ENCODE measurements at places on chromosomes 1 and 21. TPM values are rescaled to one million over a fixed set of nuclear protein-coding genes. Genes with fewer than 3 reads are reported as not detected.

GRCh38 chr1:27000817-27001460, 7.4 kb downstream of the TRNP1 start:
- DNase-seq, result no peak

DNA sequence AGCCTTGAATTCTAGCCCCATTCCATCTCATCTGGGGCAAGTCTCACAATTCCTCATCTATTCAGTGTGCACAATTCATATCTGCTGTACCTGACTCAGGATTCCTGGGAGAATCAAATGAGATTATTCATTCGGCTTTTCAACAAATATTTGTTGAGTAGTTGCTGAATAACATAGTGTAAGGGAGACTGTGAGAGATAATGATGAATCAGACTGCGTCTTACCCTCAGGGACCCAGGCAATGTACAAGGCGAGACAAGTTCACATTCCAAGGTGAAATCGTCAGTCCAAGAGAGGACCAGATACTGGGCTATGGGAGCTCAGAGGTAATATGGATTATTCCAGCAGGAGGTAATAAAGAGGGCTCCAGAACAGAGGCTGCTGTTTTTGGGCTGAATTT, 67.8 kb upstream of the SMYD2 start:
- DNase-seq, result no peak

- no peak for DNase-seq
Measured at GRCh38 chr1:3550511-3551289, 60.6 kb downstream of the MEGF6 start.

- DNase-seq, result peak; percentile 44
Measured at GRCh38 chr1:32241001-32241763, 5.8 kb upstream of the FAM167B start.

DNA sequence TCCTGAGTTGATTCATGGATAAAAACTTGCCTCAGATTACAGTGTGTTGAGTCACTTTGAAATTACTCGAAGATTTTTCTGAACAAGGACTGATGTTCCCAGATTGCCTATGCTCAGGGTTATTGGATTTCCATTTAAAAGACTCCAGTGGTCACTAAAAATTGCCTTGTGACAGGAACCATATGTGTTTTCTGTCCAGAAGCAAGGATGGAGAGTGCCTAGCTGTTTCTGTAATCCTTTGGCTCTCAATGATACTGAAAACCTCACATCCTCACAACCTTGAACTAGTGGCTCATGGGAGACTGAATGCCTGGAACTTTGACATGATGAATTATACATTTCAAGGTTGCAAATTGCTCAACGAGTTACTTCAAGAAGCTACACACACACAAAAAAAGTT, 1271.8 kb downstream of the BRINP3 start:
- DNase-seq, result no peak

DNA sequence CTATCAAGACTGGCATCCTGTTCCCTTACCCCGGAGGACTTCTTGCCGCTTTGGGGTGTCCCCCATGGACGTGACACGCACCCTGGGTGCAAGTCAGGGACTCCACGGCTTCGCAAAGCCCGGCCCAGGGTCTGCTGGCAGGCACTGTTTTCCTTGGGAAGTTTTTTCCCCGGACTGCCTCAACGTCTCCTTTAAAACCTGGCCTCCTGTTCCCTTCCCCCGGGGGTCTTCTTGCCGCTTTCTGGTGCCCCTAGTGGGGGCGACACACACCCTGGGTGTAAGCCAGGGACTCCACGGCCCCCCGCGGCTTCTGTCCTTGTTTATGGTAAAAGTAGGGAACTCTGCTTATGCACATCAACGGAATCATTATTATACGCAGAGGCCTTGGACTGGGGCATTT, 136.6 kb downstream of the LIPI start:
- DNase-seq, result no peak

DNA sequence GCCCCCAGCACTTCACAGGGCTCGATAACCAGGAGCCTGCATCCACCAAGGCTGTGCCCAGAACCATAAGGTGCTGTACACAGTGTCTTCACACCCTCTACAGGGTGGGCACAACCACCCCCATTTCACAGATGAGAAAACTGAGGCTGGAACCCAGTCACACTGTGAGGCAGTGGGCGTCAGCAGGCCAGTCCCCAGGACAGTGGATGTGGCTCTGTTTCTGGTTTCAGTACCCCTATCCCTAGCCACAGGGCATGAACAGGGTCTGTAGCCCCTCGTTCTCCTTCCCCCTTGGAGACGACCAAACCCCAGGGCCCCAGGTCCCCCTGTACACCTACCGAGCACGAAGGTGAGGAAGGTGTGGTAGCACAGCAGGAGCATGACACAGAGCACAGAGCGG, 27.6 kb downstream of the TTC39A start:
- no peak for DNase-seq

GRCh38 chr21:43728154-43728466, 9.2 kb downstream of the PDXK start:
- DNase-seq, result no peak

Gene TSPEAR
- total RNA-seq, result not detected

Gene LCE1D
- total RNA-seq, result not detected

Measured in CD4-positive, alpha-beta T cell (primary cell).